ENCODE measurements at places on chromosomes 16 and 17.
A peak's percentile ranks its signal among the peaks of the same experiment; 100 is the strongest.

DNA sequence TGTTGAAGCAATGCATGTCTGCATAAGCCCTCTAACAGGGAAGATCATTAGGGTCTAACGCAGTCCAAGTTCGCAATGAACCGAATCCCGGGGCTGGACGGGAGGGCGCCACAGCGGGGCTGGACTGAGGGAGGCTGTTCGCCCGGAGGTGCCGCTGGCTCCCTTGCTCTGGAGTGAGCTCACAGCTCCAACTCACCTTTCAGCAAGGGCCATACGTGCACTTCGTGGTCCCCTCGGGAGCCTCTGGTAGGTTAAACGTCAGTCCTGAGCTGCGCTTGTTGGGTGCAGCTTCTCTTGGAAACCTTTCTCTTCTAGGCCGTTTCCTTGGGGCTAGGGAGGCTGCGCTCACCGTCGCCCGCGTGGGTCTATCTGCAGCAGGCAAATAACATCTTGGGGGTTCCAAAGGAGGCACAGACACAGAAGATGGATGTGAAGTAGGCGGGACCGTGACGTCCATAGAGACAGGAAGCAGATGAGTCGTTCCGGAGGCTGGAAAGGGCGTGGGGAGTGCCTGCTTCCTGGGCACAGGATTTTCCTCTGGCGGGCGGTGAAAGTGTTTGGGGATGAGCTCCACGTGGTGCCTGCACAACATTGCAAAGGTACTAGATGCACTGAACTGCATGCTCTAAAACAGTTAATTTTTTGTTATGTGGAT lies 21.9 kb downstream of the ATP2C2 start:
- no peak for DNase-seq

- peak; percentile 72 for DNase-seq
Observed at GRCh38 chr17:83155128-83156121, 76.0 kb downstream of the METRNL start.

- no peak for DNase-seq
Observed at GRCh38 chr17:6376931-6377361, 58.0 kb downstream of the AIPL1 start.

DNA sequence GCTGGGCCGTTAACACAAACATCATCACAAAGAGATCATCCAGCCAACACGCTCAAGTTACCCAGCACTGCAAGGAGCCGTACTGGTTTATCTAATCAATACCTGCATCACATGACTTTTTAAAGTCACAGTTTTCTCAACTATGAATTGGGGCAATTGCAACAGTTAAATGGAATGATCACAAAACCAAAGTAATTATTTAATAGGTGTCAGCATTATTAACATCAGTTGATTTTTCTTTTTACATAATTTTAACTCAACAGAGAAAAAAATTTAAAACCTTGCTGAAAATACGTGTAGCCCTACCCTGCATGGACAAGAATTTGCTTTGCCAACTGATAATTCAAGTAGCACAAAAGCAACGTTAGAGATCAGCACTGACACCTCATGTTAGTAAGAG lies 95.7 kb upstream of the SOX9 start:
- DNase-seq = no peak

DNA sequence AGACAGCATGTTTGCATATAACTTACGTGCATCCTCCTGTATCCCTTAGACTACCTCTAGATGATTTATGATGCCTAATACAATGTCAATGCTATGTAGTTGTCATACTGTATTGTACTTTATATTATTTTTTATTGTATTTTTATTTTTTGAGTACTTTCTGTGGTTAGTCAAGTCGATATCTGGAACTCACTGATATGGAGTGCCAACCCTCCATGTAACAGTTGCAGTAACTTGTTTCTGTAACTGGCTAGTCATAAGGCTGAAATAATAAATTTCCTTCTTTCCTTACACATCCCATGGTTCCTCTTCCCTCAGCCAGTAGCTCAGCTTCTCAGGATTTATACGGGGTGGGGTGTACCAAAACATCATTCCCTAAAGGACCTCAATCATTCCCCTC lies 23.5 kb downstream of the MPHOSPH6 start:
- no peak for DNase-seq

DNA sequence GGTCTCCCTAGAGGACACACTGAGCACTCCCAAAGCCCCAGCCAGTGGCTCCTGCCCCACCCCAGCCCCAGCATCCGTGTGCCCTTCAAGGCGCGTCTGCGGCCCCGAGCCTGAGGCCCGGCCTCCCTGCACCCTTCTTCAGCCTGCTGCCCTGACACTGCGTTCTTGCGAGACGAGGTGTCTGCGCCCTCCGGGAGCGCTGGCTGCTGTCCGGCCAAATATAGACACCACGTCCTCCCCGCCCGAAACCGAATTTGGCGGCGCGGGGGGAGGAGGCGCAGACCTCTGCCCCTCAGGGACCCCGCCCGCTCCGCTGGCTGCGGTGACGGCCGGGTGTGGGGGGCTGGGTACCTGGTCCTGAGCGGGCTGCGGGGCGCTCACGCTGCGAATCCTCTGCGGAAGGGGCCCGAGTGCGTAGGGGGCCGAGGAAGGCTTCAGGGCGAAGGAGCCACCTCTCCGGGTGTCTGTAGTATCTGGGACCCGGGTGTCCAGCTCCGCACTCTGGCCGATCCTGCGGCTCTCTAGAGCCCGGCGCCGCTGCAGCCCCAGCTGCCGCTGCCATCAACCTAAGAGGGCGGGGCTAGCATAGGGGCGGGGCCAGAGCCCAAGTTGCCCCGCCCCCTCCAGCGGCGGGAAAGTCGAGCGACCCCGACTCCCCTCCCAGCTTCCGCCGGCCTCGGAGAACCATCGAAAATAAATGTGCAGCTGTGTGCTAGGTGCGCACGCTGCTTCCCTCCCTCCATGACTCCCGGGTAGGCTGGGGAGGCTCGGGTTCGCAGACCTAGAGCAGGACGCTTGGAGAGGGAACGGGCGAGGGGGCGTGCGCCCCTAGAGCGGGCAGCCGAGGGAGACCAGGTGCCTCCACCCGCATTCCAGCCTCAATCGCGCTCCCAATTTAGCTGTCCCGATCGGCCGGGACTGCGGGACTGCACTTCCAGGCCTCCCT lies at the start of gene CORO6:
Gene CORO6, minus strand, starts transcription at position 576 of the 946 bp plus-strand sequence. CDS start 1,491 bp downstream, outside the sequence.
- peak; percentile 46 for DNase-seq

DNA sequence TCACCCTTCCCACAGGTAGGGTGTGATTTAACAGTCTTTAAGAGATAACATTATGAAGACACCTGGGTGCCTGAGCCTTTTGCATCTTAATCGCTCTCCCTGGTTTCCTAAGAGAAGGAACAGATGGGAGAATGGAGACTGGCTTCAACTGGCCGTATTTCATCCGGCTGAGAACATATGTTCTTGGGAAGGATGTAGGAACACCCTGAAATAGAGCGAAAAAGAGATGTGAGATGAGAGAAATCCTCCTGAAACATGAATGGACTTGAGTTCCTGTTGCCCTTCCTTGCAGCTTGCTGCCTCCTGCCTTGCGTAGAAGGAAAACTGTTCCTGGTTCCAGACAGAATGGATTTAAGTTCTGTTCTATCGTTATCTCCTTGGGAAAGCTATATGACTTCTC lies 385.4 kb upstream of the RBFOX1 start:
- DNase-seq = no peak

DNA sequence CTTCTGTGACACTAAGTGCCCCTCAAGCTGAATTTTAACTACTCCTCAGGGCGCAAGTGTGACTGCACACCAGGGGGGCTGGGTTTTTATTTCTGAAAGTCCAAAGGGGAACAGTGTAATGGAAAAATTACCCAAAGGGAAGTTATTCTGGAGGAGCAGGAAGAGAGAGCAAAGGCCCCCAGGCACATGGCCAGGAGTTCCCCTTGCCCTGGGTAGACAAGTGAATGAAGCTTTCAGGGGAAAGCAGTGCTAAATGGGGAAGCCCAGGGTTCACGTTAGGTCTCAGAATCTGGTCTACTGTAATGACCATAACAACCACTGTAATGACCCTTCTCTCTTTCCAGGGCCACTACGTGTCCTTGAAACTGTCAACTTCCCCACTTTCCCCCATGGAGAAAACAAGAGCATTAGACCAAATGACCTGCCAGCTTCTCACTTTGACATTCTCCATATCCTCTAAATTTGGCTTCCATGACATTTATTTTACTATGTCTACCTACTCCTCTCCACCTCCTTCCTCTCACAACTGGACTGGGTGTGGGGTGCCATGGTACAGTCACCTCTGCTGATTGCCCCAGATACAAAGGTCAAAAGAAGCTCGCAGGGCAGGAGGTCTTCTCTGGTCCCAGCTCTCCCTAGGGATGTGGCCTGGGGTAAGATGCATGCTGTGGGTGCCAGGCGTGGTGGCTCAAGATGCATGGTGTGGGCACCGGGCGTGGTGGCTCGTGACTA lies 34.1 kb upstream of the MMP2 start:
- no peak for DNase-seq

DNA sequence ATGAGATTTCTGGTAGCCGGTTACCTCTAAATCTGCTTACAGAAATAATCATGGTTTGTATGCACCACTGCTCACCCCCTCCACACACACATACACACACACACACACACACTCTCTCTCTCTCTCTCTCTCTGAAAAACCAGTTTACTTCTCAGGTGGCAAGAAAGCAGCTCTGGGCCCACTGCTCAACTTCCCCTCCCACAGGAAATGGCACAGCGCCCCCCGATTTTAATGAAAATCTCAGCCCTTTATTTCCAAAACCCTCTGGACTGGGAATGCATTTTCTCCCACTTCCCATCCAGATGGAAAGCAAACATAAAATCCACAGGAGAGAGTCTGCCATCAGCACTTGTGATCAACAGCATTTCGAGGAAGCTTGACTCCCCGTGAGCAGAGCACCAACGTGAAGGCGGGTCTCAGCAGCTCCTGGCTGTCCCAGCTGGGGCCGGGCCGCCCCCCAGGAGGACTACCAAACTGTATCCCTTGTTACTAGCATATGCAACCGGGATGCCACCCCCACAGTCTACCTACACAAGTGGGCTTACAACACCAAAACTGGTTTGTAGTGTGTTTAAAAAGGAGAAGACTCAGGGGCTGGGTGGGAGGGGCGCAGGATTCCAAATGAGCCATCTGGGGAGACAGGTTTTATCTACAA lies 121.1 kb downstream of the SLC39A11 start:
- DNase-seq = no peak

DNA sequence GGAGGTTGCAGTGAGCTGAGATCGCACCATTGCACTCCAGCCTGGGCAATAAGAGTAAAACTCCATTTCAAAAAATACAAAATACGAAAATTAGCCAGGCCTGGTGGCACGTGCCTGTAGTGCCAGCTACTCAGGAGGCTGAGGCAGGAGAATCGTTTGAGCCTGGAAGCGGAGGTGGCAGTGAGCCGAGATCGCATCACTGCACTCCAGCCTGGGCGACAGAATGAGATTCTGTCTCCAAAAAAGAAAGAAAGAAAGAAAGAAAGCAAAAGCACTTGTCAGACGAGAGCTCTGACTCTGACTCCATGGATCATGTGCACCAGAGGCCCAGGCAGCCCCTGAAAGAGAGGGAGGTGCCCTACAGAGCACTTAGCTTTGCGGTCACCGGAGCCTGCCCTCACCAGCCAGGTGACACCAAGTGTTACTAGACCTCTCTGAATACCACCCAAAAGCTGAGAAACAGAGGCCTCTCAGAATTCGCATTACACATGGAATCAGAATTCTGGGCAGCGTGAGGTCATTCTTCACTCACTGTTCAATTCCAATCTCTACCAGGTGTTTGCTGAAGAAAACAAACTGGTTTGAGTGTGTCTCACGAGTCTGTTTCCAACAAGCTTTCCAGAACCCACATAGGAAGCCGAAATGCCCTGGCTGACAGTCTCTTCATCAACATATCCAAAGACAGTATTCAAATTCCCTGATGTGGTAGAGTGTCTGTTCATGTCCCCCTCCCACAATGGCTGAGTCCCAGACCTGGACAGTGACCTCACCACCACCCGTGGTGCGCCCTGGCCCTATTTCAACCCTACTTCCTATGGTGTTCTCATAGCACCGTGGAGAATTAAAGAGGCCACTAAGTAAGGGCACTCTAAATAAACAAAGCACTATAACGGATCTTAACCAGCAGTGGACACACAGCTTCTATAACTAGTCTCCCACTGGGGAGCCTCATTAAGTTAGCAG lies 1.5 kb downstream of the FLCN start:
- DNase-seq = peak; percentile 20

DNA sequence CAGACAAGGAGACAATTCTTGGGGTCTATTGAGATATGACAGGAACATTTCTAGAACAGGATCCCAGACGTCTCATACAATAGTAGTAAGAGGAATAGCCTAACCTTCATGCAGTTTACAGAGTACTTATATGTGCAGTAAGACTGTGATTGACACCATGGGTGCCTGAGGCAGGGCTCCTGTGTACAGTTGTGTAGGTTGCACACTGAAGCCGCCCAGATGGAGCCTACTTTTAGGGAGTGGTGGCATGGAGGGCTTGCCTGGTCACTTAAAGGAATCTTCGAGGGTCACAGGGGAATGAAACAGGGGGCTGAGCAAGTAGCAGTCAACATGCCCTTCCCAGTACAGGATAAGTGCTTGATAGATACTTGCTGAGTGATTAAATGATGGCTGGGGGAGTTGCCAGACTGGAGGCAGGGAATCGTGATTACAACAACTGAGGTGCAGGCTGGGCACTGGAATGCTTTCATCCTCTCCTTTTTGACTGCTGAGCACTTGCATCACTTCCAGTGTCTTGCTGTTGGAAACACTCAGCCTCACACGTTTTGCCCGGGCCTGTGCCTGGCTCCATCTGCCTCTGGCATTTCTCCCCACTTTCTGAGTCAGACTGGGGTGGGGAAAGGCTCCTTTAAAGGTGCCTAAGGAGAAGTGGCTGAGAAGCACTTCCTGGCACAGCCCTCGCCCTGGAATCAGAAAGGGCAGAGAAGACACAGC lies 71.0 kb downstream of the COPRS start:
- DNase-seq = peak; percentile 94

DNA sequence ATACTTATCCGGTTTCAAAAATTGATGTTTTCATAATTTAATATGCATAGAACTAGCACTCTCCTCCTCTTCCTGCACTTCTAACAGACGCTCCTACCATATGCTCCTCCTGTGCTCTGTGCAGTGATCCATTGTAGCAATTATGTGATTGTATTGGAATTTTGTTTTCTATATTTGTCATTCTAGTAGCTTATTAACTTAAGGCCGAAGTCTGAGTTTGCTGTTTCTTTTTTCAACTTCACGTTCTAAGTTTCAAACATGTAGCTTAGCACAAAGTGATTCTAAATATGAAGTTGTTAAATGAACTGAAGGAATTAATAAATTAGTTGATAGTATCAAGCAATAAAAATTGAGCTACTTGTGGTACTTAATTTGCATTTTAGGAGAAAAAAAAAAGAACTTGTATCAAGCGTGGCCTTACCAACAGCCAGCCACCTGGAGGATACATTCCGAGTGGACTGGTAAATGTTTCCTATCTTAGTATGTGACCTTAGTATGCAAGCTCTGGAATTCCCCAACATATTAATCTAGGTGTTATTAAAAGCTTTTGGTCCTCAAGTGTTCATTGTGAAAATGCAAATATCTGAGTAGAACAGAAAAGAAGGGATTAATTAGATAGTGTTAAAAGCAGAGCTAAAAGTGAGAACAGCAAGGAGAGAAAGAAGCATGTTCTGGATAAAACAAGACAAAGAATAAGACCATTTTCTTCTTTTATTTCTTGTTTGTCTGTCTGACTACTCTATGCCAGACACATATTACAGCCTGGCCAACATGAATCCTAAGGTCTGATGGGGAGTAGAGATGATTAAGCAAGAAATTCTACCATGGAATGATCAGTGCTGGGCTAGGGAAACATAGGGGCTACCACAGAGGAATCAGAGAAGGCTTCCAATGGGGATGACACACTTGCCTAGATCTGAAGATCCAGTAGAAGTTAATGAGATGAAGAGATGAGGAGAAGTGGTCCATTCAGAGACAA lies 290.4 kb upstream of the MON1B start:
- DNase-seq = no peak
